Type B pancreatic cell (in vitro differentiated cells): ENCODE measurements at places on chromosomes 11 and 22. TPM values are rescaled to one million over a fixed set of nuclear protein-coding genes. Genes with fewer than 3 reads are reported as not detected.

Gene MRGPRX3
- not detected in 2 replicates for total RNA-seq

Gene AKIP1
- total RNA-seq, result 14.9 and 16.5 TPM in 2 replicates

Gene IFITM10
- total RNA-seq, result 3.4 and 7.4 TPM in 2 replicates

Gene OR51G2
- total RNA-seq, result not detected in 2 replicates

Gene SLC22A9
- total RNA-seq, result 0.19 and 0.24 TPM in 2 replicates

Gene CRYBB3
- total RNA-seq, result not detected in 2 replicates

Gene THAP7
- 16.9 and 26.4 TPM in 2 replicates for total RNA-seq

Gene CLDN5
- 1.00 and 2.2 TPM in 2 replicates for total RNA-seq

DNA sequence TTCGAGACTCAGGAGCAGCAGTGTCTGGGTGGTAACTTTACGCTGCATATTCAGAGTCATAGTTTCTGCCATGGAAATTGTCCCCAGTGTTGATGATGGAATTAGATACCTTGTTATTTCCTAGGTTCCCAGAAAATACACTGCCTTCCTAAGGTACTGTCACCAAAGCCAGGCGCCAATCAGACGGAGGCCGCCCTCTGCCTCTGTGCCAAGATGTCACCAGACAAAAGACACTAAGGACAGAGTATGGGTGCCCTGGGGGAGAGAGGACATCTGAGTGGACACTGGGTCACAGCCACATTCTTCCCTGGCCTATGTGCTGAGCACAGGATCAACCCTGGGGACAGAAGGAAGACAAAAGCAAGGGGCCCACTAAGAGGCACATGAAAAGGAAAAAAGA, 11.2 kb downstream of the PLA2G6 start:
- DNase-seq, result no peak

- DNase-seq, result no peak
Observed at GRCh38 chr11:116396331-116396730, 376.5 kb downstream of the BUD13 start.

DNA sequence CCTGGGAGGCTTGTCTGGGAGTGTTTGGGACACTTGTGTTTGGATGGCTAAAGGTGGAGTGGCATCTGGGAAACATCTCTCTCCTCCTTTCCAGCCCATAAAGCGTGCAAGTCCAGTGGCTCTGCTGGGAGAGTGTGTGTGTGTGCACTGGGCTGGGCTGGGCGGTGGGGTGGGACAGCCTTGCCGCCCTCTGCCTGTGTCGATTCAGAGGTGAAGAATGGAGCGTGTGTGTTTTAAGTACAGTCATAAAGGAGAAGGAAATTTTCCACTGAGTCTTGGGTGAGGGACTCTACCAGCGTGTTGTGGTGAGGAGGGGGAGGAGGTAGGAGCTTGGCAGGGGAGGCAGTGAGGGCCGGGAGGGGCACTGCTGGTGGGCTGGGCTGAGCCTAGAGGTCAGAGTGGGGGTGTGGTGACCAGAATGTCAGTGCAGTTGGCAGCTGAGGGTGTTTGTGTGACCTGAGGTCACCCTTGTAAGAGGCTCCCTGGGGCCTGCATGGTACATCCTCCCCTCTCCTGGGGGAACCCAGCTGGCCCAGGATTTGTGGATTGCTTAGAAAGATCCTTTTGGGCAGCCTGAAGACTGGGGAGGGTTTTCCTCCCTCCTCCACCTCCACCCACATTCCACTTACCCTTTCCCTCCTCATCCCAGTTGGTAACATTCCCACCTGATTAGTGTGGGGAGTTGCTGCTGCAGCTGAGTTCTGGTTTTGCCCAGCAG, 1.7 kb downstream of the TIMP3 start:
- DNase-seq, result no peak

DNA sequence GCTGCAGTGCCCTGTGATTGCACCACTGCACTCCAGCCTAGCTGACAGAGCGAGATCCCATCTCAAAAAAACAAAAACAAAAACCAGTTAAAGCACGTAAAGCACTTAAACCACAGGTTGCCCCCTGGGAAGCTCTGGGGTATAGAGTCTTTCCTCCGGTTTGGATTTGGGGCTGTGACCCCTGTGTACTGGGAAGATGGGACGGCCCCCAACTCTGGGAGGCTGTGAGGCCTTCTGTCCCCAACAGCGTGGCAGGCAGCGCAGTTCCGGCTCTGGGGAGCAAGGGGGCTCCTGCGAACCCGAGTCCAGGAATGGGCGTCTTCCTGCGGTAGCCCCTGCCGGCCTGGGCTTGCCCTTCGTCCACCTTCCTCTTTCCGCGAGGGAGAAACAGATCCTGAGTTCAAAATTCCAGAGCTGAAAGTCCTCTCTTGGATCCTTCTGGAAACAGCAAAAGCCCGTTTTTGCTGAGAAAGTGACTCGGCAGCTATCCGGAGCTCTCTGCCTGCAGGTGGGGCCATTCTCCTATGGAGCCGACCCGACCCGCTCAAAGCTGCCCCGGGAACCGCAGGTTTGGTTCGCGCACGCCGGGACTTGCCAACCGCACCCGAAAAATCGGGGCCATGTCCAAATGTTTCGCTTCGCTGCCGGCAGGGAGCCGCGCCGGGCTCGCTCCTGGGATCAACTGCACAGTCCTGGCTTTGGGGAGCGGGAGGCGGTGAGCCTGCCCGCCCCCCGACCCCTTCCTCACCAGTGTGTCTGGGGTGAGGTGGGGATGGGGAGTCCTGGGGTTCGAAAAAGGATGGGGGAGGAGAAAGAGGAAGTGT, 36.3 kb upstream of the POLA2 start:
- no peak for DNase-seq

- DNase-seq, result no peak
Observed at GRCh38 chr11:1323774-1324173, 14.3 kb upstream of the TOLLIP start.

DNA sequence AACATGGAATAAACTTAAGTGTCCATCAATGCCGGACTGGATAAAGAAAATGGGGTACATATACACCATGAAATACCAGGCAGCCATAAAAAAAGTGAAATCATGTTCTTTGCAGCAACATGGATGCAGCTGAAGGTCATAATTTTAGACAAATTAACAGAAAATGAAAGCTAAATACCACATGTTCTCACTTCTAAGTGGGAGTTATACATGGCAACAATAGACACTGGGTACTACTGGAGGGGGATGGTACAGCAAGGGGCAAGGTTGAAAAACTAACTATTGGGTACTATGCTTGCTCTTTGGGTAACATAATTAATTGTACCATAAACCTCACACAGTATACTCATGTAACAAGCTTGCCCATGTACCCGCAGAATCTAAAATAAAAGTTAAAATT, 851.6 kb downstream of the DLG2 start:
- no peak for DNase-seq

DNA sequence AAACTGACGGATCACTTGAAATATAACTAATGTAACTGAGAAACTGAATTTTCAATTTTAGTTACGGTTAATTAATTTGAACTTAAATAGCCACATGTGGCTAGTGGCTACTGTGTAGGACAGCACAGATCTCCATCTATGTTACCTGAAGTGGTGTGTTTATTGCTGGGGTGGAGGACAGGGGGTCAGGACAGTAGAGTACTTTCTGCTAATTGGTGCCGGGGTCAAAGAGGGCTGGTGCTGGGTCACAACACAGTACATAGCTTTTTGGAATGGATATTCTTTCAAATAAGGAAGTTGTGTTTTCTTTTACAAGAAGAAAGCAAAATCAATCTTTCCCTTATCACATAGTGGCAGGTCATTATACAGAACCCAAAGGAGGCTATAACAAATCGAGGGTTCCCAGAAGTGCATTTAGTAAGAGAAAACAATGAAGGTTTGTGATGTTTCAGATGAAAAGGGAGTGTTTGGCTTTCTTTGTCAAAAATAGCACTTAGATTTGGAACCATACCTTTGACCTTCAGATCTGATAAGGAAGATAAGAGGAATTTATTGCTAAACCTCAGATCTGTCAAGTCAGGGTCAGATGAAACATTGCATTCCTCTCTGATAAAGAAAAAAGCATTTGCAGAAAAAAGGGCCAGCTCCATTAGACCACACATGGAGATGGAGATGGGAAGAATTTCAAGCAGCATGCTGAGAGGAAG, 384.5 kb downstream of the AASDHPPT start:
- no peak for DNase-seq

GRCh38 chr22:48340727-48341709, 1486.7 kb downstream of the BRD1 start:
- no peak for DNase-seq

DNA sequence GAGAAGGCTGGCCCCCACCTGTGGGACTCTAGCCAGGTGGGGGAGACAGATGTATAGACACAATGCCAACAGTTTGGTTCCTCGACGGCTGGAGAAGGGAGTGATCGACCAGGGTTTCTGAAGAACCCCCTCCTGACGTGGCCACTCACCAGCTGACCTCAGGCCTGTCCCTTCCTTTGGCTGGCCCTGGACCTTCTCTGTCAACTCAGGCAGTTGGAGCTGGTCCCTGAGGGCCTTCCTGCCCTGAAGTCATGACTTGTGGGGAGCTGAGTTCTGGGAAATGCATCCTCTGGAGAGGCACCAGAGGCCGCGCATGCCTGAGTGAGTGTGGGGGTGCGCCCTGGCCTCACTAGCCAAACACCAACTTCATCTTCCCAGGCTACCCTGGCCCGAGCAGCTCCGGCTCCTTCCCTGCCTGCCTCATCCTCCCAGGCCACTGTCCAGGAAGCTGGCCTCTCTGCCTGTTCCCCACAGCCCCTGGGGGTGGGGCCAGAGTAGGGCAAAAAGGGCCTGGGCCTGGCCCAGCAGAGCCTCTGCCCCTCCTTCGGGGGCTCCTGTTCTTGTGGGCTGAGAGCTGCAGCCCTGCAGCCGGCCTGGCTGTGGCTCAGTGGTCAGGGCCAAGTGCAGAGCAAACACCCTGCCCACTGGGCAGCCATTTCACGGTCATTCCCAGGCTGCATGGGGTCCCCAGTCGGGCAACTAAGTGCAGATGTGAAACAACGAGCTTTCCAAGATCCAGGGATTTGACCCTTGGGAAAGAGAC, 23.6 kb downstream of the TXN2 start:
- no peak for DNase-seq

DNA sequence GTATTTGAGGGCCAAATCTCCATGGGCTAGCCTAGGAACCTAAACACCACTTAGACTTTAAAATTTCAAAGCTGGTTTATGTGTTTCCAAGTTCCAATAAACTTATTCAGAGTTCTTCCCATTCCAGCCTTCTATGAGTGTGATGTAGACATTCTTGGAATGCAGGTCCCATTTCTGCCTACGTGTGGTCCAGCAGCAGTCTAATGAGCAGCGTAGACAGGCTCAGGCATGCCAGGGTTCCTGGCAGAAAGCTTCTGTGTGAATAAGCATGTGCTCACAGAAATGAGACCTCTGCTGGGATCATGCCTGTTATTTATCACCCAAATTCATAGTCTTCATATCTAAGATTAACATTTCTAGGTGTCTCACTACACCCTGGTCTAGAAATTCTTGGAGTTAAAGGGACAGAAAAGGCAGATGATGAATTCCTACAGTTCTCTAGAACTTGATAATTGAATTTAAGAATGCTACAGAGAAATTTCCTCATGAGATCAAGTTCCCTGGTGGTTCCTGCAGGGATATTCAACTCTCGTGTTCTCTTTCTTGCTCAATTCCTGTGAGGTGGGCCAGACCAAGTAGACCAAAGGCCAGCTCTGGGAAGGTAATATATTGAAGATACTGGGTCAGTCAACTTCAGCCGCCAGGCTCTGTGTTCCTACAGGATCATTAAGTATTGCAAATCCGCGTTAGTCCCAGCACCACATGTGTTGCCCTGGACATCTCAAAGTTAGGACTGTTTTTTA, 17.6 kb downstream of the RNF185 start:
- DNase-seq, result no peak

DNA sequence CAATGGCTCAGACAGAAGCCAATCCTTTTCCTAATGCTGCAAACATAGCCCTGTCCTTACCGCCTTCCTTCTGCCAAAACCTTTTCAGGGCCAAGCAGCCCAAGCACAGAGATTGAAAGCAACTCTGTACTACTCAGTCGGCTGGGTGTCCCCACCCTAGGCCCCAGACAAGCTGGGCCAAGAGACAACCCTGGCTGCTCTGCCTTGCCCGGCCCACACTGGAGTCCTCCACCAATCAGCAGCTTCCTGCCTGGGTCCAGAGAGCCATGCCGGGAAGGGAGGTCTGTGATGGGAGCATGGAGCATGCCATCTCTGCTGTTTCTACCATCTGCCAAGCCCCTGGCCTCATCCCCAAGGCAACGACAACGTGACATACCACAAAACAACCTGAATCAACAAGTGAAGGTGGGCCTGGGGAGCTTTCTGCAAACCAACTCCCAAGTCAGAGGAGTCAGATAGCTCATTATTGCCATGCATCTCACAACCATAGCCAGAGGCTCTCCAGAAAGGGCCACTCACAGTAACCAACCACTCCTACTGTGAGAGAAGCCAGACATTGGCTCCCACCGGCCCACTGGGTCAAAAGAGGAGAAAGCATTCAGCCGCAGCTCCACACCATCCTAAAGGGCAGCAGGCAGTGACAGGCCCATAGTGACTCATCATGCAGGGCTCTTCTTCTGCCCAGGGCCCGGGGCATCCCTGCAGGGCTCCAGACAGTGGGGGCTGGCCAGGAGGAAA, 18.2 kb downstream of the PATZ1 start:
- no peak for DNase-seq

GRCh38 chr11:34192481-34193401, 87.3 kb downstream of the NAT10 start:
- DNase-seq, result no peak

DNA sequence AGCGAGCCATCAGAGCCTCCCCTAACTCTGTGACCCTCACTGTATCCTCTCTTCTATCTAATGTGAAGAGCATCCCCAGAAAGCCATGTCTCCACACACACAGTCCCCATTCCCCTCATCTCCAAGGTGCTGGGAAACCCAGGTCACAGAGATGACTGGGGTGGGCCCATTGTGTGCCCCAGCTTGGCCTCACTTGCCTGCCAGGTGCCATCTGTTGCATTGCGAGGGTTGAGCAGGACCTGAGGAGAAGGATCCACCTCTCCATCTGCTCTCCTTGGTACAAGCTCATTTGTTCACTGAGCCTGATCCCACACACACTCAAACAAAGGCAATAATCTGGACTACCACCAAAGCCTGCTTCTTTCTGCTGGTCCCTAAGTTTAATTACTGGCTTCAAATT, 118.8 kb downstream of the SPATA19 start:
- no peak for DNase-seq

DNA sequence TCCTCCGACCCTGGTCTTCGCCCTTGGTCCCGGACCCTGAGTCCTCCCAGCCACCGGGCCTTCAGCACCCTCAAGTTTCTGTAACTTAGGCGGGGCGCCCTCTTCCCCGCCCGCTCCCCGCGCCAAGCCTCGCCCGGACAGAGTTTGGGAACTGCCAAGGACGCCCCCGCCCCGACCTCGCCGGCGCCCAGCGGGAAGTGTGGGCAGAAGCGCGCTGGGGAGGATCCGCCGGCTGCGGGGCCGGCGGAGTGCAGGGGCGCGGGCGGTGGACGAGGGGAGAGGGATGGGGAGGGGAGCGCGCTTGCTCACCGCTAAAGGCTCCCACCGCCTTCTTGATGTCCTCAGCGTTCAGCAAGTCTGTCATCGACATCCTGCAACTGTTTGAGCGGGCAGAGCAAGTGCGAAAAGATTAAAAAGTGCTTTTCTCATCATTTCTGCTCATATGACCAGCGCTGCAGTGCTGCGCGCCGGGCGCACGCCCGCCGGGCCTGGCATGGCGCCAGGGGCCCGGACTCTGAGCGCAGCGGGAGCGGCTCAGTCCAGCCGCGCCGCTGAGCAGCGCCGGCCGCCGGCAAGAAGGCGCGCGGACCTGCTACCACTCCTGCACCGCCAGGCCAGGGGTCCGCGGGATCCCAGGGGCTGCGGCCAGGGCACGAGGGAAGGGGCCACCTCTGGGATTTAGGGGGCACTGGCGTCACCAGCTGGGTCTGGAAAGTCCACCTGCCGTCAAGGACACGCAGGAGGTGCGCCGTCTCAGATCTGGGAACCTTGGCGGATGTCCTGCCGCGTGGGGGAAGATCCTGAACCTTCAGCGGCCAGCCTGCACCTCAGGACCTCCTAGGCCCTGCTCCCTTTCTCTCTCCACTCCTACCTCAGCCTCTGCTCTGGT, at the start of gene PVALB:
Gene PVALB, minus strand, starts transcription at position 400 of the 889 bp plus-strand sequence. Its CDS starts 30 bp downstream, at position 370.
- DNase-seq, result no peak
